ENCODE measurements at places on chromosomes 1 and 21.

GRCh38 chr21:31262728-31263127, 81.3 kb downstream of the TIAM1 start:
- no peak for DNase-seq

DNA sequence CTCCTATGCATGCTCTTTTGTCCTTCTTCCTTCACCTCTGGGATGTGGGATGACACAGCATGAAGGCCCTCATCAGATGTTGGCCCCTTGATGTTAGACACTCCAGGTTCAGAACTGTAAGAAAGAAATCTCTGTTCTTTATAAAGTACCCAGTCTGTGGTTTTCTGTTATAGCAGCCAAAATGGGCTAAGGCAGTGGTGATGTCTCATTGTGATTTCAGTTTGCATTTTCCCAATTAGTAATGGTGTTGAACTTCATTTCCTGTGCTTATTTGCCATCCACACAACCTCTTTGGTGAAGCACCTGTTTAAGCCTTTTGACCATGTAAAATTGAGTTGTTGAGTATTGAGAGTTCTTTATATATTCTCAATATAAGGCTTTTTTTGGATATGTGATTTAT, 129.3 kb upstream of the C1orf174 start:
- no peak for DNase-seq

DNA sequence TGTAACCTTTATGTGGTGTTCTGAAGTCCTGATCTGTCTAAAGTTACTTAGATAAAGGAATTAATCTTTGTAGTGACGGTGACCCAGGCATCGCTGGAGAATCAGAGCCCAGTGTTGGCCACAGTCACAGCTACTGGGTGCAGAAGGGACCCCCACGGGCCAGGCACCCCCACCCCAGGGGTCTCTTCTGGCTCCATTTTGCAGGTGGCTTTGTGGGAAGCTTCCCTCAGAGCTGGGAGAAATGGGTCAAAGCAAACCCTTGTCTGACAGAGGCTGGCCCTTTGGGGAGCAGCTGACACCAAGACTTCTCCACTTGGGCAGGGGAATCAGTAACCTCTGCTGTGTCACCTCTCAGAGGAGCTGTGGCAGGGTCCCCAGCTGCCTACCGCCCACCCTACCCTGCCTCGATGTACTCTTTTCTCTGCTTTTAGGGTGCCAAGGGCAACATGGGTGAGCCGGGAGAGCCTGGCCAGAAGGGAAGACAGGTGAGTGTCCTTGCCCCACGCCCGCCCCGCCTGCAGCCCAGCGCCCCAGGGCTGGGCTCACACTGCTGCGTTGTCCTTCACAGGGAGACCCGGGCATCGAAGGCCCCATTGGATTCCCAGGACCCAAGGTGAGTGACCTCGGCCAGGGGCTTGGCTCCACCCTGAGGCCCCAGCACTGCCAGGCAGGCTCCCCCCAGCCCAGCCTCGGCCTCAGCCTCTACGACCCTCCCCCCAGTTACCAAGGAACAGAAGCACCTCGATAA, 17.7 kb downstream of the COL6A2 start:
- no peak for DNase-seq

DNA sequence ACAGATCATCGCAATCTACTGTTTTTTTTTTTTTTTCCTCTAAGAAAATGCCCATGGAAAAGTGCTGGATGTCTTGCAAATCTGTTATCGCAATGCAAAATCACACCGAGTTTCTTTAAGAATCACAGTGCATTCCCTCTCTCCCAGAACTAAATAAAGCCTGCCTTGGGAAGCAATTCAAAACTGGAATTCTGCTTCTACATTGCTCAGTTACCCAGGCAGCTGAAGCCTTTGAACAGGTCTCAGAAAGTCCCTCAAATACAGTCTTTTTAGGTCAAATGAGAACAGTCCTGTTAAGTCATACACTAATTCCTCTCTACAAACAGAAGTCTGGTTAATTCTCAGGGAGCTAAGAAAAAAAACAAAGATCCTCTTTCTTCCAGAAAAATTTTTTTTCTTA, 46.3 kb downstream of the SLC30A10 start:
- no peak for DNase-seq

- no peak for DNase-seq
Measured at GRCh38 chr1:147246910-147247655, 4.6 kb downstream of the CHD1L start.

DNA sequence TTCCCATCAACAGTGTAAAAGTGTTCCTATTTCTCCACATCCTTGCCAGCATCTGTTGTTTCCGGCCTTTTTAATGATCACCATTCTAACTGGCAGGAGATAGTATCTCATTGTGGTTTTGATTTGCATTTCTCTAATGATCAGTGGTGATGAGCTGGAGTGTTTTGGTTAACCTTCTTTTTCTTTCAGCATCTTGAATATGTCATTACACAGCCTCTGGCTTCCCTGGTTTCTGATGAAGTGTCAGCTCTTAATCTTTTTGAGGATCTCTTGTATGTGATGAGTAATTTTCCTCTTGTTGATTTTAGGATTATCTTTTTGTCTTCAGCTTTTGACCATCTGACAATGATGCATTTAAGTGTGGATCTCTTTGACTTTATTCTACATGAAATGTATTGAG, 133.2 kb upstream of the GRIK3 start:
- DNase-seq: no peak

GRCh38 chr1:7447093-7447492, 324.0 kb upstream of the VAMP3 start:
- DNase-seq: no peak

GRCh38 chr1:156896490-156897033, 3.0 kb downstream of the PEAR1 start:
- DNase-seq: peak; percentile 85

- DNase-seq: no peak
Measured at GRCh38 chr21:25790878-25791204, 56.1 kb downstream of the GABPA start.

DNA sequence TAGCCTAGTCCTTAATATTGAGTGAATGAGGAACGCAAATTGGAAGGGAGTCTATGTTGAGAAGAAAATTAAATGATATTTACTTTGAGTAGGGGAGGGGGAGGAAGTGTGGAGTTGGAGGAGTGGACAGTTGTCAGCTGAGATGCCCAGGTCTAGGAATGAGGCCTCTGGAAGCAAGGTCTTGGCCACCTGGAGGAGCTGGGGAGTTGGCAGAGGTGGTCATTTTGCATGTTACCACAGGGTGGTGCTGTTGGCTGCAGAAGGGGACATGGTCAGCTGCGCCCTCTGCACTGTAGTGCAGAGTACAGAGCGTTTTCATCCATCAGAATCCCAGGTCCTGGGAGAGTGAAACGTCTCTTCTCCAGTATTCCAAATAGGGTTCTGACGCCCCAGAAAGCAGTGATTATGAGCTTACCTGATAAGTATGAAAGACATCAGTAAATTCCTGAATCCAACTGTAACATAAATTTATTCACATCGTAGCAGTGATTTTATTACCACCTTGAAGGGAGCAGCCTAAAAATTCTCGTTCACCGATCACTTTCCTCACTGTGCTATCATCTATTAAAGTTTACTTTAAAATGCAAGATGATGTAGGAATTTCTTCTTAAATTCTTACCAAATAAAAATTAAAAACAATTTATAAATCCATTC, 13.8 kb downstream of the PARK7 start:
- peak; percentile 85 for DNase-seq

- DNase-seq: no peak
Measured at GRCh38 chr21:35168735-35169134, 119.6 kb upstream of the RUNX1 start.

GRCh38 chr1:202135221-202135721, 9.3 kb downstream of the ARL8A start:
- DNase-seq: peak; percentile 70

- no peak for DNase-seq
Measured at GRCh38 chr21:33967086-33967571, 51.5 kb upstream of the ATP5PO start.

GRCh38 chr21:44279354-44280260, 6.1 kb upstream of the AIRE start:
- no peak for DNase-seq

DNA sequence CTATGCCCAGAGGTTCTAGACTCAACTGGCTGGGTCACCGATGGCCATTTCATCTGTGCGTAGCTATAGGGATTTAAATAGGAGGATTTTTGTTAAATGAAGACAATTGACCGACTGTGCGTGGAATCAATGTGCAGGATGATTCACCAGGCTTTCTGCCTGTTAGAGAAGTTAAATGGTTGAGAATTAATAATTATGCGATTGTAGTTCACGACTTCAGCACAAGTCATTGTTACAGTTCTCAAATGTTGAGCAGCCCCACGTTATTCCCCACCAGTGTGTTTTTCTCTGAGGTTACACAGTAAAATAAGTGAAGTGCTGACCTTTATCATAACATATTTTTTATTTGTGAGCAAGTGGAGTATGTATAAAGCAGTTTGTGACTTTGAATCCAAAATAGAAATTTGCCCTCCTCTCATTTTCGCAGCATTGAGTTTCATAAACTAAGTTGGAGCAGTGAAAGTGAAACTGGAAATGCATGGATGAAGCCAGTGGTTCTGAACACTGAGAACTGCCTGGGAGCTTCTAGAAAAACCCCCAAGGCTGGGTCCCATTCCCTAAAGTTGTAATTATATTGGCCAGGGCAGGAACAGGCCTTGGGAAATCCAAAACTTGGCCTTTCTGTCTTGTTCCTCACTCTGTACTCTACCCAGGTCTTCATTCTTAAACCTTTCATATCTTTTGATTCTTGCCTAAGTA, 102.6 kb downstream of the GALNT2 start:
- DNase-seq: no peak

DNA sequence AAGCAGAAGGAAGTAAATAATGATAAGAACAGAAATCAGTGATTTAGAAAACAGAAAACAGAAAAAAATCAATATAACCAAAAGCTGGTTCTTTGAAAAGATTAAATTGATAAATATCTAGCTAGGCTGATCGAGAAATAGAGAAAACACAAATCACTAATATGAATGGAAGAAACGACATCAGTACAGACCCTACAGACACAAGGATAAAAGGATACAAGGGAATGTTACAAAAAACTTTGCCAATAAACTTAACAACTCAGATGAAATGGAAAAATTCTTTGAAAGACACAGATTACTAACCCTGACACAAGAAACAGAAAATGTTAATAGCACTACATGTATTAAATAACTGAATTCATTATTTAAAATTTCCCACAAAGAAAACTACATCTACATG, 6.3 kb upstream of the ARHGAP29 start:
- DNase-seq: no peak

- no peak for DNase-seq
Measured at GRCh38 chr1:159869173-159869572, 6.7 kb upstream of the VSIG8 start.

- DNase-seq: no peak
Measured at GRCh38 chr1:33876970-33877650, 13.2 kb downstream of the HMGB4 start.

DNA sequence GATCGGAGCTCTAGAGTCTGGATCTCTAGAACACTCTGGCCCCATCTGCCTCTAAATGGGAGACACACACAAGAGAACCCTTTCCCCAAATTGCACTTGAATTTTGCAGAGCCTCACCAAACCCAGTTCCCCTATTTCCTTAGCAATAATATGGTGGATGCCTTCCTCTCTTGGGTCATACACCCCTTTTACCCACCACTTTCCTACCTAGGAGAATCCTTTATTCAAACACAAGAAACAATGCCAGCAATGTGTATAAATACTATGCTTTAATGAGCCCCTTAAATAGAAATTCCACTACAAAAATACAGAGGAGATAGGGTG, 760 bp upstream of the SF3B4 start:
- no peak for DNase-seq

- no peak for DNase-seq
Measured at GRCh38 chr1:15997076-15997585, 6.9 kb upstream of the SRARP start.

DNA sequence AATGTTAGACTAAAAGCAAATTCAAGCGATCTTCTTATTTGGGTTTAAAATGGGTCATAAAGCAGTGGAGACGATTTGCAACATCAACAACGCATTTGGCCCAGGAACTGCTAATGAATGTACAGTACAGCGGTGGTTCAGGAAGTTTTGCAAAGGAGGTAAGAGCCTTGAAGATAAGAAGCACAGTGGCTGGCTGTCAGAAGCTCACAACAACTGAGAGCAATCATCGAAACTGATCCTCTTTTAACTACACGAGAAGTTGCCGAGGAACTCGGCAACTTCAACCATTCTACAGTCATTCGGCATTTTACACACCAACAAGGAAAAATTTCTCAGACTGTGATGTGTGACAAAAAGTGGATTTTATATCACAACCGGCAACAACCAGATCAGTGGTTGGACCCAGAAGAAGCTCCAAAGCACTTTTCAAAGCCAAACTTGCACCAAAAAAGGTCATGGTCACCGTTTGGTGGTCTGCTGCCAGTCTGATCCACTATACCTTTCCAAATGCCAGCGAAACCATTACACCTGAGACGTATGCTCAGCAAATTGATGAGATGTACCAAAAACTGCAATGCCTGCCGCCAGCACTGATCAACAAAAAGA, 47.9 kb downstream of the ASH1L start:
- peak; percentile 18 for DNase-seq

DNA sequence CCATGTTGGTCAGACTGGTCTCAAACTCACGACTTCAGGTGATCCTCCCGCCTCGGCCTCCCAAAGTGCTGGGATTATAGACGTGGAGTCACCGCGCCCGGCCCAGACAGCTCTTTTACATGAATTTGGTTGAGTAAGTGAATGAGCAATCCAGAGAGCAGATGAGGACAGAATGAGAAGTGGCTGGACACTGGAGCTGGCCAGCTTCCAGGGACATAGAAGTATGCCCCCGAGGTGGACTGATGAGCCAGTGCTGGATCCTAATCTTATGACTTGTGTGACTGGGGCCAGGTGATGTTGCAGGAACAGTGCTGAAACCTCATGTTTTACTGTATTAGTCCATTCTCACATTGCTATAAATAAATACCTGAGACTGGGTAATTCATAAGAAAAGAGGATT, 35.9 kb upstream of the KANK4 start:
- no peak for DNase-seq

DNA sequence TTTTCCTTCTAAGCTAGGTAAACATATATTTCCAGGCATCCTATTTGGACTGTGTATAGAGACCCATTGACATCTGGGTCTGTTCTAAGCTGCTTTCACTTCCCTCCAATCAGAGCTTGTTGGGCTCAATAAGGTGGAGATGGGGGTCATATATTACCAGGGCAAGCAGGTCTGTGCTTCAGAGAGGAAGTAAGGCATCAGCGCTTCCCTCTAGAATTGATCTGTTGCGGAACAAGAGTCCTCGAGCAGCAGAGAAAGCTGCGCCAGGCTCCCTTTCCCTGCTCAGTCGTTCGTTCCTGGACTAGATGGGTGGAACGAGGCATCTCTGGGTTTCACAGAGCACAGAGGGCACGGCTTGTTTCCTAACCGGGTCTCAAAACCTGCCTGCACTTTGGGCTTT, 63.5 kb downstream of the DISC1 start:
- DNase-seq: no peak

DNA sequence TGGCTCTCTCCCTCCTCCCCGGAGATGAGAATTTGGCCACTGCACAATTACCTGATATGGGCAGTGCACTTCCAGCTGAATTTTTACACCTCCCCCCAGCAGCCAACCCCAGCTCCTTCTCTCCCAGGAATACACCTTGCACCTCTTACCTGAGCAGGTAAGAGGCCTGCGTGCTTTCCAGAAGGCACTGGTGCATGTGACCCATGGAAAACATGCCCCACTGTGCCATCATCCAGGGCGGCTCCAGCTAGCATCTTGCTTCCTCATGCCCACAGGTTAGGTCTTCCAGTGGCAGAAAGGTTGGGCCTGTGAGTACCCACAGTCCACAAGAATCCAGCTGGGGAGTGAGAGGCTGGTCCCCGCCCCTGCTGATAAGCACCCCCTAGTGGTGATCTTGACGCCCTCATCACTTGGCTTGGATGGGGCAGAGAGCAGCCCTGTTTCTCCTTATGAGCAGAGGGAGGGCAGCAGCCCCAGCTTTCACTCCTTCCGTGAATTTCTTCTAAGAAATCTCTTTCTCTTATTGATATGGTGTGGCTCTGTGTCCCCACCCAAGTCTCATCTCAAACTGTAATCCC, 57.8 kb downstream of the EDARADD start:
- peak; percentile 14 for DNase-seq
